ENCODE measurements at places on chromosomes 3 and 15. TPM values are rescaled to one million over a fixed set of nuclear protein-coding genes. Genes with fewer than 3 reads are reported as not detected.

COL6A5 gene
- total RNA-seq: not detected

FES gene
- total RNA-seq: 0.25 TPM

DNA sequence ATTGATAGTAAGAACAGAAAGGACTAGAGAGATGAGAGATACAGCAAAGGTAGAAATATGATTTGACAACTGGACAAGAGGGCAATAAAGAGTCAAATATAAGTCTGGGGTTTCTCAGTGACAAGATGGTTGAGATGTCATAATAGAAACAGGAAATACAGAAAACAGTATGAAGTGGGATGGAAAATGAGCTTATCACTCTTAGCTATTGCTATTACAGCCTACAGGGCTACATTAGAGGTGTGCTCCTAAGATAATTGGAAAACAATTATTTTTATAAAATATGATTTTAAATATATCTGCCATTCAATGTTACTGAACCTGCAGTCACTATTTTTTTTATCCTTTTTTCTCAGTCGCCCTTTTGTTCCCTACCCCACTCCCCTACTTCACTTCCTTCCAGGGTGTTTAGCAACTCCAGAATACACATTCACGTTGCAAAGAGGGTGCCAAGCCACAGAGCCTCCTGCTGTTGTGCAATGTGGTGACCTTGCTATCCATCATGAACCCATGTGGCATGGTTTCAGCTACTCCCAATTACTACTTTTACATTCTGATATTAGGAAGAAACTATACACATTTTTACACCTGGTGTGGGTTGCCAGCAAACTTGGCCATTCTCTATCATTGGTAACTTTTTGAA lies 6.0 kb downstream of the NRG4 start:
- H3K27ac ChIP-seq: no peak overlapping the region
- H3K4me3 ChIP-seq: no peak overlapping the region
- no peaks in the 10 kb centered on the region for H3K27me3 ChIP-seq

DNA sequence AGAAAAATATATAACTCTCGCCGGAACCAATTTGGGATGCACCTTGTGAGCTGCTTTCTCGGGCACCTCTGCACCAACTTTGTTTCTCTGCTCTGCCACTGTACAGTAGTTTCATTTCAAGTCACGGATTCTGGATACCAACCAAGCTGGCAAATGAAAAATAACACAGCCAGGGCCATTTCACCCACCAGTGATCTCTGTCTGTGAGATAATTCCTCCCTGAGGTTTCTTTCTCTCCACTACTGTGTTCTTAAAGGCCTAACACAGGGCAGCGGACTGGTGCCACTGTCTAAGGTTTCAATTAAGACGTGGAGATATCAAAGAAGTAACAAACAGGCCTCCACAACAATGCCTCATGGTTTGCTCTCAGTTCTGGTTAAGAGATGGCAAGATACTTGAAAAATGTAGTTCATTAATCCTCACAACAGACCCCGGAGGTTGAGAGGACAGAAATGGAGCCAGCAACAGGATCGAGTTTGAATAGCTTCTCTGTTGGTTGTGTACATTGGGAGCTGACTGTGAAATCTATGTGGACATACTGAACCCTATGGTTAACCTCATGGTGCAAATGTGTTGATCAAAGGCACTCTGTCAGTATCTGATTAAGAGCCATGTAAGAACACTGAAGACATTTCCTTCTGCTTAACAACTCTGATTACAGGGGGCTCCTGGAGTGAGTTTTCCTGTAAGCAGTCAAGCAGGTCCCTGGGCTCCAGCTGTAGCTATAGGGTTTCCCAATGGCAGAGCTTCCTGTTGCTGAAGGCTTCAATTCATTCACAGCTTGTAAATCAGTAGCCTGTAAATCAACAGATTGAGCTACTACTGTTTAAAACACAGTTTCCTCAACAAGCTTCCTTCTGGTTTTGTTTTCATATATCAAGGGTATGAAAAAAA lies 470.5 kb downstream of the EPHA3 start:
- H3K36me3 ChIP-seq: no peaks in the 10 kb centered on the region
- H3K4me3 ChIP-seq: no peak overlapping the region
- no peaks in the 10 kb centered on the region for H3K4me1 ChIP-seq
- DNase-seq: peak; percentile 34
- no peaks in the 10 kb centered on the region for H3K27me3 ChIP-seq
- H3K27ac ChIP-seq: no peak overlapping the region

GRCh38 chr3:133181392-133182150 lies 143.4 kb downstream of the TMEM108 start:
- DNase-seq: no peak
- no peaks in the 10 kb centered on the region for H3K27me3 ChIP-seq
- H3K4me3 ChIP-seq: no peak overlapping the region

Measured in SJCRH30 (cell line).